ENCODE measurements at places on chromosomes 12 and 14.
A peak's percentile ranks its signal among the peaks of the same experiment; 100 is the strongest.

DNA sequence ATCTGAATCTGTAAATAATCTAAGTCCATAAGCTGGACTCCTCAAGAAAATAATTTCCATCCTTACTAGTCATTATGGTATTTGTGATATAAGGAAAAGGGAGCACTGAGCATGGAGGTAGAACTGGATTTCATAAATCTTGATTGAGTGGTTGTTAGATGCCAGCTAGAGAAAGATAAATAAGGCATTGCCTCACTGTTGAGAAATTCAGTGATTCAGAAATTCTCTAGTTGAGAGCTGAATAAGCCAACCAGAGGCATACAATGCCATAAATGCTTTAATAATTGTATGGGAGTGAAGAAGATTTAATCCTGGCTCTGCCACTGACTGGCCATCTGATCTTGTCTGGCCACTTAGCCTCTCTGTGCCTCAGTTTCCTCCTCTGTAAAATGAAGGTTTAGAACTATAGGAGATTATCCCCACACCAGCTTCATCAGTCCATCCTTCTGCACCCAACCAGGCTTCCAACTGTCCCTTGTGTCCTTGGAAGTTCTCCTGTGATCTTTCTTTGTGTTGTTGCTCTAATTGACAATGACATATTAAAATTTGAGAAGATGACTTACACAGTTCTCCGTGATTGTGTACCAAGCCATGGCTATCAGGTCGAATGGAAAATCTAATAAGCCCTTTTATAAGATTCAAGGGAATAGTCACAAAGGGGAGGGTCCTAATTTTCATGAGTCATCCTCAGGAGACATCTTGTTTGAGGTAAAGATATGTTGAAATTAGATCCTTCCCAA, 394.3 kb downstream of the EGLN3 start:
- no peak for ATAC-seq

DNA sequence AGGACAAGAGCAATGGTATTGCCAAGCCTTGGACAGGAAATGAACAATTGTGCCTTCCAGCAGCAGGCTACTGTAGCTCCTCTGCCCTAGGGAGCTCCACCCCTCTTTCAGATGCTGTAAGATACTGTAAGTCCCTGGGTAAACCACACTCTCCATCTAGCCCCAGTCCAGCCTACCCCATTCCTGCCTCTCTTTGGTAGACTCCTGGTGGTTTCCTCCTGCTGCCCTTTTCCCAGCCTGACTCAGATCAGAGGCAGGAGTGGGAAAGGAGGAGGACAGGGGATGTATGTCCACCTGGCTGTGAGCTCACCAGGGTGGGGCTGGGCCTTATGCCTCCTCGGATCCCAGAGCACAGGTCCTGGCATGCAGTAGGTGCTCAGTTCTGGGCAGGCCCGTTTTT, 174.6 kb downstream of the ESRRB start:
- no peak for ATAC-seq

- ATAC-seq = no peak
Observed at GRCh38 chr12:66268562-66268961, 33.7 kb upstream of the HELB start.

- ATAC-seq = no peak
Observed at GRCh38 chr12:123671876-123672275, 963 bp downstream of the TCTN2 start.

DNA sequence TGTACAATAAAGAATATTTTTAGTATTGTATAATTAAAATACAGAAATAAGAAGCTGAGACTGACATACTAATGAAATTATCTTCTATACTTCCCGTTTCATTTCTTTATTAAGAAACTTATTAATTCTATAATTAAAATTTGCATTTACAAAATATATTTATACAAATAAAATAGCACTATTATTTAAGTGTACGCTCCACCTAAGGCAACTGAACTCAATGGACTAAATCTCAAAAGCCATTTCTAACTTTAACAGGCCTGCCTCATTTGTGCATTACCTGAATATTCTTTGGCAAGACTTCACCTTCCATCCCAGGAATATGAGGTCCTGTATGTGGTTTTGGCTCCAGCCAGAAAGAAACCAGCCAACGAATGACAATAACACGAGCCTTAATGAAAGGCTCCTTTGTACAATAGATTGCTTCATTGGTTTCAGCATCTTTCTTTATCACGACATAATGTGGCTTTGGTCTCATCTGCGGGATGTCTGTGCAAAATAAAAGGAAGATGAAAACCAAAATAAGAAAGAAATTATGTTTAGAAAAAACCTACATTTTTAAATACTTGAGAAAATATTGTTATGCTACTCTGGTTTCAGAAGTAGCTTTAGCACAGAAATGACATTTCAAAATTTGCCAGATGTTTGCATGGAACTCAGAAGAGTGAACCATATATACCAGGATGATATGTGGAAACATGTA, 58.7 kb downstream of the RALGAPA1 start:
- ATAC-seq = no peak

- ATAC-seq = no peak
Observed at GRCh38 chr12:66129934-66130266, 650 bp downstream of the LLPH start.

GRCh38 chr12:68445824-68446223, 113.7 kb upstream of the MDM1 start:
- no peak for ATAC-seq

DNA sequence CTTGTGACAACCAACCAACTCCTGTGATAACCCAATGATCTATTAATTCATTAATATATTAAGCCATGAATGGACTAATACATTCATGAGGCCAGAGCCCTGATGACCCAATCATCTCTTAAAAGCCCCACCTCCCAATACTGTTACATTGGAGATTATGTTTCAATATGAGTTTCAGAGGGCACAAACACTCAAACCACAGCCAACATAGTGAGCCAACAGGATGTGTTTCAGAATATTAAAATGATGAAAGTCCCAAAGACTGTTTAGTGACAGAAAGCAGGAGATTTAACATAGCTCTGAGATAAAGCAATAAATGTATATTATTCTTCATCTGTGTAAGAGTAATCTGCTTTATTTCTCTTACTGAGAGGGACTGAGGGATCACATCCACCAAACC, 71.7 kb downstream of the PTPRO start:
- ATAC-seq = peak; percentile 43

GRCh38 chr12:88062474-88062873, 33.3 kb upstream of the C12orf50 start:
- no peak for ATAC-seq

DNA sequence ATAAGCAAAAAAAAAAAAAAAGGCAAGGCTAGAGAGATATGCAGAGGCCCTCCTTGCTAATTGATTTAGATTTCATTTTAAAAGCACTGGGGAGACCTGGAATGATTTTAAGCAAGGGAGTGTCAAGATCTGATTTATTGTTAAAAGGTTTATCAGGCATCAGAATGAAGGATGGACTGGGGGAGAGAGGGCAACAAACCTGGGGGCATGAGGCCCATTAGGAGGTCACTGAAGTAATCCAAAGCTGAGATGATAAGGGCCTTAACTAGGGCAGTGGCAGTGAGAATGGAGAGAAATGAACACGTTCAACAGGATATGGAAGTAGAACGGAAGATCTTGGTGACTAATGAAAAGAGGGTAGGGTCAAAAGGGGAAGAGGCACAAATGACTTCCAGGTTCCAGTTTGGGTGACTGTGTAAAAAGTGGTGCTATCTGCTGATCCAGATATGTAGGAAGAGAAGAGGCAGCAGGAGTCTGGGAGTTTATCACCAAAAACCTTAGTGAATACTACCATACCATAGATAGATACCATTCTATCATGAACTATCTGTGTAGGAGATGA, 24.0 kb downstream of the KITLG start:
- no peak for ATAC-seq

GRCh38 chr12:57385586-57385985, 45.3 kb downstream of the R3HDM2 start:
- no peak for ATAC-seq

GRCh38 chr14:23881282-23881681, 72.3 kb upstream of the DHRS4 start:
- ATAC-seq = no peak

DNA sequence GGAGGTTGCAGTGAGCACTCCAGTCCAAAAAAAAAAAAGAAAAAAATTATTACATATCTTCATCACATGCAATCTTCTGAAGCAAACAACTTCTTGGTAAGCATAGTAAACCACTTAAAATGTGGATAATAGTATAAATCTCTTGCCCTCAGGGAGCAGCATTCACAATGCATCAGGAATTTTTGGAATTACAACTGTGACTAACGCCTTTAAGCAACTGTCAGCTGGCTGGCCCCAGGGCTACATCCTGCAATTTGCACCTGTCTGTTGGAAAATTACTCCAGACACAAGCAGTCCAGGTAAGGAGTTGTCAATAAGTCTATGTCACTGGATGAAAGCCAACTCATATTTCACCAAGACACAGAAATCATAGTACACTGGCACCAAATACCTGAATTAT, 5.5 kb upstream of the SLC7A7 start:
- ATAC-seq = no peak
